Mucosa of gallbladder (tissue), 1 donor: ENCODE measurements at places on chromosomes 16 and 17.

DNA sequence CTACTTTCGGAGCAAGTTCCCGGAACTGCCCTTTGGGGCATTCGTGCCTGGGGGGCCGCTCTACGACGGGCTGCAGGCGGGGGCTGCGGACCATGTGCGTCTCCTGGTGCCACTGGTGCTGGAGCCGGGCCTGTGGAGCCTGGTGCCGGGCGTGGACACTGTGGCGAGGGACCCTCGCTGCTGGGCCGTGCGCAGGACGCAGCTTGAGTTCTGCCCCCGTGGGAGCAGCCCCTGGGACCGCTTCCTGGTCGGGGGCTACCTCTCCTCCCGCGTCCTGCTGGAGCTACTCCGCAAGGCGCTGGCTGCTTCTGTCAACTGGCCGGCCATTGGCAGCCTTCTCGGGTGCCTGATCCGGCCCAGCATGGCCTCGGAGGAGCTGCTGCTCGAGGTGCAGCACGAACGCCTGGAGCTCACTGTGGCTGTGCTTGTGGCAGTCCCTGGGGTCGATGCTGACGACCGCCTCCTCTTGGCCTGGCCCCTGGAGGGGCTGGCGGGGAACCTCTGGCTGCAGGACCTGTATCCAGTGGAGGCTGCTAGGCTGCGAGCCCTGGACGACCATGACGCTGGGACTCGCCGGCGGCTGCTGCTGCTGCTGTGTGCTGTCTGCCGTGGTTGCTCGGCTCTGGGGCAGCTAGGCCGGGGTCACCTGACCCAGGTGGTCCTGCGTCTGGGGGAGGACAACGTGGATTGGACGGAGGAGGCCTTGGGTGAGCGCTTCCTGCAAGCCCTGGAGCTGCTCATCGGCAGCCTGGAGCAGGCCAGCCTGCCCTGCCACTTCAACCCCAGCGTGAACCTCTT is 3.6 kb downstream of the MIEF2 start:
- DNase-seq: no peak

- no peak for DNase-seq
Measured at GRCh38 chr16:50311891-50312501, 45.6 kb downstream of the ADCY7 start.

- no peak for DNase-seq
Measured at GRCh38 chr16:4140652-4141051, 24.4 kb upstream of the ADCY9 start.

GRCh38 chr17:27413792-27414191 is 42.5 kb upstream of the KSR1 start:
- DNase-seq: no peak

GRCh38 chr16:17324451-17324850 is 146.3 kb downstream of the XYLT1 start:
- DNase-seq: no peak

GRCh38 chr17:73043686-73044581 is 48.6 kb downstream of the SLC39A11 start:
- DNase-seq: no peak

DNA sequence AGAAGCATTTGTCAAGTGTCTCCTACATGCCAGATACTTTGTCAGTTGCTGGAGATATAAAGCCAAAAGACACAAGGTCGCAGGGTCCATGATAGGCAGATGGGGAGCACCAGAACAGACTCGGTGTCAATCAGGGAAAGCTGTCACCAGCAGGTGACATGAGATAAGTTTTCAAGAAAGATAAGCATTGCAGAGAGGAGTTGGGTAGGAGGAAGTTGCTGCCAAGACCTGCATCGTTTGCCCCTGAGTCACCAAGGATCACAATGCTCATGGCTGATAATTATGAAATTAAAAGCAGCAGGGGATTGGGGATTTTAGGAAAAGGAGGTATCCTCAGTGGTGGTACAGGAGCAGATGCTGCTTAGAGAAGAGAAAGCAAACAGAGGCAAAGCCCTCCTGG is 551.1 kb upstream of the CDH11 start:
- no peak for DNase-seq

GRCh38 chr17:68344701-68345136 is 53.4 kb downstream of the ARSG start:
- no peak for DNase-seq

DNA sequence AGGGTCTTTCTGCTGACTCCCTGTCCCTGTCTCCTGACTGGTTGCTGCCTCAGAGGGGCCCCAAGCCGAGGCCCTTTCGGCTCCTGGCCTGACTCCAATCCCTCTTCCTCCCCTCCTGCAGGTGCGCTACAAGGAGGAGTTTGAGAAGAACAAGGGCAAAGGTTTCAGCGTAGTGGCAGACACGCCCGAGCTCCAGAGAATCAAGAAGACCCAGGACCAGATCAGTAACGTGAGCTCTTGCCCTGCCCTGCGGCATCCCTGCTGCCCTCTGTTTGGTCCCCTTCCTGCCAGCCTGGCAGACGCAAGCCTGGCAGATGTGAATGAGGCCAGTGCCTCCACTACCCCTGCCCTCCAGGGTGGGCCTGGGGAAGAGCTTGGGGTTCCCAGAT is 27.1 kb upstream of the LASP1NB start:
- no peak for DNase-seq

GRCh38 chr16:15704545-15704987 is 54.5 kb downstream of the NDE1 start:
- peak; percentile 72 for DNase-seq

DNA sequence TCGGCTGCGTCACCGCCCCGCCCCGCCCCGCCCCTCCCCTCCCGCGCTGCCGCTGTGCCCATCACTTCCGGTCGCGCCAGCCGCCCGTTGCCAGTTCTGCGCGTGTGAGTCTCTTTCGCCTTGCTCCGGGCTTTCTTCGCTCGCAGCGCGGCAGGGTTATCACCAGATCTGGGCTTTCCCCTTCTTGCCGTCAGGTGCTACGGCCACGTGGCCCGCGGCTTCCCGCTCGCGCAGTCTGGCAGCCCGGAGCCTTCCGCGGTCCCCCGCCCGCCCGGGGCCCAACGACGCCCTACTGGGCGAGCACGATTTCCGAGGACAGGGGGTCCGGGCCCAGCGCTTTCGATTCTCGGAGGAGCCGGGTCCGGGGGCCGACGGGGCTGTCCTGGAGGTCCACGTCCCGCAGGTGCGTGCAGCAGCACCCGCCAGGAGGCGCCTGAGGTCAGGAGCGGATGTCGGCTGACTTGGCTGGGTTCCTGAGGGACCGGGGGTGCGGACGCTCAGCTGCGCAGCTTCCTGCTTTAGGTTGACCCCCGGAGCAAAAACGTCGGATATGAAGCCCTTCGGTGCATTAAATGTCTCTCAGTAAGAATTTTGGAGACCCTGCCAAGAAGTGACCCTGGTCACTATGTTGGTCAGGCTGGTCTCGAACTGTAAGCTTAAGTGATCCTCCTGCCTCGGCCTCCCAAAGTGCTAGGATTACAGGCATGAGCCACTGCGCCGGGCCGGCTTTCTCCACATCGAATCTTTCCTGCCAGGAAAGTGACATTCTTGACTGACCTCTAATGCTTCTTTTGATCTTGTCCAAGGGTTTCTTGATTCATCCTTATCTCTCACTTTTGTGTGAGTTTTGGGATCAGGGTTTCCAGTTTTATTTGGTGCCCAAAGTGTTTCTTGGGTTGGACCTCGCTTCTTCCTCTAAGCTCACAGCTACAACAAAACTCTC is at the start of gene METTL23:
Gene METTL23 (plus strand): TSS at position 64 of the 943 bp plus-strand sequence. CDS start 2,872 bp downstream, outside the sequence.
- DNase-seq: peak; percentile 84

DNA sequence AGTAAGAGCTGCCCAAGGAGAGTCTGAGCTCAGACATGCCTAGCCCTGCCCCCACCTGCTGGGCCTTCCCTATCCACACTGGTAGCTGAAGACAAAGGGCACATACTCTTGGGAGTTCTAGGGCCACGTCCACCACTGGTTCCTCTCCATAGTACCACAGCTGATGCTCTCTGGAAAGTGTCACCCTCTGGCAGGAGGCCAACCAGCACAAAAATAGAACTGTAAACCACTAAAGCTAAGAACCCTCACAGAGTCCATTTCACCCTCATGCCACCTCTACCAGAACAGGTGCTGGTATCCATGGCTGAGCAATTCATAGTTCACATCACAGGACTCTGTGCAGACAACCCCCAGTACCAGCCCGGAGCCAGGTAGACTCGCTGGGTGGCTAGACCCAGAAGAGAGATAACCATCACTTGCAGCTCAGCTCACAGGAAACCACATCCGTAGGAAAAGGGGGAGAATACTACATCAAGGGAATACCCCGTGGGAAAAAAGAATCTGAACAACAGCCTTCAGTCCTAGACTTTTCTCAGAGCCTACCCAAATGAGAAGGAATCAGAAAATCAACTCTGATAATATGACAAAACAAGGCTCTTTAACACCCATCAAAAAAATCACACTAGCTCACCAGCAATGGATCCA is 115.3 kb downstream of the CEP112 start:
- DNase-seq: no peak

DNA sequence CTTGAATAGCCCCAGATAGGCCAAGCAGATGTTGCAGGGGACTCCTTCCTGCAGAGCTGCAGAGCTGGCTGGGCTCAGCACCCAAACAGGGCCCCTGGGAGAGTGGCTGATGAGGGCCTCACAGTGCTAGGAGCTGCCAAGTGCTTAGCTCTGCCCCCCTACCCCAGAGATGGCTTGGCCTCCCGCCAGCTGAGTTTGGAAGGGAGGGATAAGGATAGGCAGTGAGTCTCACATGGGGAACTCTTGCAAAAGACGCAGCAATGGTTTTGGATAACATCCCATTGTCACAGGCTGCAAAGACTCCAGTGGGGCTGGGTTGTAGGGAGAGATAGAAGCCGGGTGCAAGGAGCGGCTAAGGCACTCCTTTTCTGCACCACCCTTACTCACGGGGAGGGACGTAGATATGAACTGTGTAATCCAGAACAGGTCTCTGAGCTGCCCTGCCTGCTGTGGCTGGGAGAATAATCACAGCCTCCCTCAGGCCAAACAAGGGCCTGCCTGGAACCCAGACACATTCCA is 52.9 kb upstream of the MAF start:
- DNase-seq: peak; percentile 11

GRCh38 chr16:53950677-53951076 is 246.7 kb downstream of the FTO start:
- no peak for DNase-seq

- DNase-seq: no peak
Measured at GRCh38 chr17:72419866-72420774, 299.3 kb downstream of the SOX9 start.

DNA sequence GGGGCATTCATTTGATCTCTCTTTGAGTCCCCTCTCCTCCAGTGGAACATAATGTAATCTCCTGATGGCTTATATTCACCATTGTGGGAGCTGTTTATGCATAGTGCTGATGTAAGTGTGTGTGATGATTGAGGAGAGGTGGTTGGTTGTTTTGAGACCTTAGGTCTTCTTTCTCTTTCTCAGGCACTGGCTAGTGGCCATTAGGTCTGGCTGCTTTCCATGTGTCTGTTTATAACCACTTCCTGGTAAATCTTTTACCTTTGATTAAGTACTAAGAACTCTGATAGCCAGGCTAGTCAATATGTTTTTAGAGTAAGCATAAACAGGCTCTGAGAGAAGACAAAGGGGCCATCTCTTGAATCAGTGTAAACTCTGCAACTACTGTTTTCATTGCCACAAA is 27.9 kb downstream of the VAT1L start:
- DNase-seq: peak; percentile 79

DNA sequence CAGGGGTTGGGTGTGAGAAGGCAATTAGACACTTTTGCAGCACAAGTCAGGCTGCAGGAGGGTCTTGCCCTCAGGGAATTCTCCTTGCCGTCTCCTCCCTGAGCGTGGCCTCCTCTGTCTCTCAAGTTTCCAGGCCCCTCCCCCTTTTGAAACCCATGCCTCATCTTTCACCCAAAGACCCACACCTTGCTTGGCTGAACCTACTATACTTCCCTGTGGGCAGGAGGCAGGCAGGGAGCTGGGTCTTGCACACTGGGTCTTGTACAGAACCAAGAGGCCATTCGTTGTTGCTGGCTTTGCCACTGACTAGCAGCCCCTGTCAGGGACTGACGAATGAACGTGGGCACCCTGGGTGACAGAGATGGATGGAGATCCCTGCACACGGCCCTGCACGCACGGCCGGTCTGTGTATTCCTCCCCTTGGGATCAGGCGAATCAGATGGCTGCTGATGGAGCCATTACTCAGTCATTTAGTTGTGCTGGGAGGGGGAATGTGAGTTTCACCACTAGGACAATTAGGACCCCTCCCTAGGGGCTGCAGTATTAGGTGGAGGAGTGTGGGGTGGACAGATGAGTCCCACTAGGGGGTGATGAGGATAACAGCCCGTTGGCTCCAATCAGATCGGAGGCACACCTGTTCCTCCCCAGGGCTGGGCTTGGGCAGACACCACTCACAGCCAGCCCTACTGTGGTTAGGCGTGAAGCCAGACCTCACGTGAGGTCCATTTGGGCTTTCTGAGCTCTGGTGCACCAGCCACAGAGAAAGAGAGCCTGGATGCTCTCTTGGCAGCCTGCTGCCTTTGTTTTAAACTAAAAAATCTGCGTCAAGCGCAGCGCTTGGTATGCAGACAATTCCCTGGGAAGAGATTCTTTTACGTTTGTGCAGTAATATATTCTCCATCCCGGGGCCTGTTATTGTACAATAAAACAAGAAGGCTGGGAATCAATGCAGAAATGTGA is 167.7 kb upstream of the WSCD1 start:
- no peak for DNase-seq

GRCh38 chr17:9002227-9002605 is 19.1 kb upstream of the NTN1 start:
- no peak for DNase-seq

DNA sequence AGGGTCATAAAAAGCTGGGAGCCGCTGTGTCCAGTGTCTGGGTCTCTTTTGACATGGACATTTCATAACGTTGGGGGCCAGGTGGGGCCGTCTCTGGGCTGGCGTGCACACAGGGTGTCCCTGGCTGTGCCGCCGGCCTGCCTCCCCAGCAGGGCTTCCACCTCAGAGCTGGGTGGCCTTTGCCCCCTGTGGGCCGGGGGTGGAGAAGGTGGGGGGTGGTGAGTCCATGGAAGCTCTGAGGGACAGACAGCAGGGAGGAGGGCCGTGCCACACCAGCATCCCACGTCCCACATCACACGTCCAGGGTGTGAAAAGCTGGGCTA is 908 bp upstream of the SNAI3 start:
- DNase-seq: no peak

GRCh38 chr16:695355-696089 is 5.3 kb upstream of the WDR24 start:
- DNase-seq: peak; percentile 63

DNA sequence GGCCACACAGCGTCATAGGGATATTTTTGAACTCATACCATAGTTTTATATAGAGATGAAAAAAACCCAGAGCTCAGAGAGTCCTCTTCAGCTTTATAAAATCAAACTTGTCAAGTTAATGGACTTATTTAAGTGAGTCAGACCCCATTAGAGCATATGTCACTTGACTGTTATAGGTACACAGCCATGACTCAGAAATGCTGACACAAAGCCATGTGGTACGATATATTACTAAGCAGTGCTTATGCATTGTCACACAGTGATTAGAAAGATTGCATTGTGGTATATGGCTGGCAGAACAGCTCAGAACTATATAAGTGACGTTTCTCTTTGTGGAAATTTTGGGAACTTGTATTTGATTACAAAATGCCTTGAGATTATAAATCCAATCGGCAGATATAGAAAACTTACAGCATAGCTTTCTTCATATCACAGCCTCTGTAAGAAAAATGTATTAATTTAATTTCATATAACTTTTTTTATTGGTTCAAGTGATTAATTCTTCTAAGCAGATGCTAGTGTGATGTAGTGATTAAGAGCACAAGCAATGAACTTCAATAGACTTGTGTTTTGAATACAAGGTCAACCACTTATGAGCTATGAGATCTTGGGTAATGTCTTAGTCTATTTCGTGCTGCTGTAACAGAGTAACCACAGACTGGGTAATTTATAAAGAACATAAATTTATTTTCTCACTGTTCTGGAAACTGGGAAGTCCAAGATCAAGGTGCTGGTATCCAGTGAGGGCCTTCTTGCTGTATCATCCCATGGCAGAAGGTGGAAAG is 25.8 kb upstream of the GINS3 start:
- DNase-seq: no peak

- DNase-seq: no peak
Measured at GRCh38 chr16:68397710-68398201, 50.6 kb downstream of the SMPD3 start.
